Myocyte (in vitro differentiated cells): ENCODE measurements at places on chromosomes 13 and 19.
A peak's percentile ranks its signal among the peaks of the same experiment; 100 is the strongest.

DNA sequence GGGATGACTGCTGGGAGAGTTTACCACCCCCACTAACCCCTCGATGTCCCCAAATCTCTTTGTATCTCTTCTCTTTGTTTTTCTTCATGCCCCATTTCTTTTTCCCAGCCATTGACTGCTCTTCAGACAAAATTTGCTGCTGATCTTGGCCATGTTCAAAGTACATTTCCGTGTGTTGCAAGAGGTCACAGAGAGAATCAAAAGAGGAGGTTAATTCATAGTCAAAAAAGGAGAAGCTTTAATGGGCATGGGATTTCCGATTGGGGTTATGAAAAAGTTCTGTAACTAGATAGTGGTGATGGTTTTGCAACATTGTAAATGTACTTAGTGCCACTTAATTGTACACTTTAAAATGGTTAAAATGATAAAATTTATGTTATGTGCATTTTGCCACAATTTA, 121.1 kb downstream of the FLT1 start:
- DNase-seq, result no peak

- DNase-seq, result no peak
These were observed 452.4 kb upstream of the HTR2A start for GRCh38 chr13:47349211-47349610.

DNA sequence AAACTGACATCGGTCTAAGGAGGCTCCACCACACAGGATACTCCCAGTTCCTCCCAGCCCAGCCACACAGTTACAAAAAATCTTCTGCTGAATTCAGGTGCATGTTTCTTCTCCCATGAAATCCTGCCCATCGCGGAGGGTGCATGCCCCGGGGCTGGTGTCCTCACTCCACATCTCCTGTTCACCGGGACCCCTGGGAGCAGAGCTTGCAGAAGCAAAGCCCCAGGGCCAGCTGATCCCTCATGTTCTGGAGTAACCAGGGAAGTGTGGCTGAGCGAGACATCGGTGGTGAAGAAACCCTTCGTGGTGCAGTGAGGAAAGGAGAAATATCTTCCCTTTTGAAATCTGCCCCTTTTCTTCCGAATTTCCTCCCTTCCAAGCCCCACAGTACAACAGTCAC, 904 bp upstream of the SIGLEC9 start:
- DNase-seq, result no peak

DNA sequence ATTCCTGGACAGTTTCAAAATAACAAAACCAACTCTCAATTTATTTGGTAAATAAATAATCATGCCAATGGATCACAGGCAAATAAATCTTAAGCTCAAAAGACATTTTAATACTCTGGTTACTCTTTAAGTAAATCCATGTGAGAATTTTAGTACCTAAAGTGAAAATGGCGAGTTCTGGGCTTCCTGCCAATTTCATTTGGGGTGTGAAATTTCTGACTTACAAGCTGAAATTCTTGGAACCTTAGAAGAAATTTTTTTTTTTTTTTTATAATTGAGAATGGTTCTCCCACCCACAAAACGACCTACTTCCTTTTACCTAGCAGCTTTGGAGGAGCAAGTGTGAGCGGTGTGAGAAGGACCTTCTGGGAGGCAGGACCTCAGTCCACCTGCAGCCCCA, 354.5 kb upstream of the NBEA start:
- peak; percentile 10 for DNase-seq

GRCh38 chr19:14150041-14150769, 13.8 kb upstream of the ASF1B start:
- DNase-seq, result no peak

- DNase-seq, result peak; percentile 64
These were observed 624 bp downstream of the CTXN1 start for GRCh38 chr19:7925171-7925851.

- no peak for DNase-seq
These were observed 418 bp upstream of the ZNF709 start for GRCh38 chr19:12485052-12485416.

DNA sequence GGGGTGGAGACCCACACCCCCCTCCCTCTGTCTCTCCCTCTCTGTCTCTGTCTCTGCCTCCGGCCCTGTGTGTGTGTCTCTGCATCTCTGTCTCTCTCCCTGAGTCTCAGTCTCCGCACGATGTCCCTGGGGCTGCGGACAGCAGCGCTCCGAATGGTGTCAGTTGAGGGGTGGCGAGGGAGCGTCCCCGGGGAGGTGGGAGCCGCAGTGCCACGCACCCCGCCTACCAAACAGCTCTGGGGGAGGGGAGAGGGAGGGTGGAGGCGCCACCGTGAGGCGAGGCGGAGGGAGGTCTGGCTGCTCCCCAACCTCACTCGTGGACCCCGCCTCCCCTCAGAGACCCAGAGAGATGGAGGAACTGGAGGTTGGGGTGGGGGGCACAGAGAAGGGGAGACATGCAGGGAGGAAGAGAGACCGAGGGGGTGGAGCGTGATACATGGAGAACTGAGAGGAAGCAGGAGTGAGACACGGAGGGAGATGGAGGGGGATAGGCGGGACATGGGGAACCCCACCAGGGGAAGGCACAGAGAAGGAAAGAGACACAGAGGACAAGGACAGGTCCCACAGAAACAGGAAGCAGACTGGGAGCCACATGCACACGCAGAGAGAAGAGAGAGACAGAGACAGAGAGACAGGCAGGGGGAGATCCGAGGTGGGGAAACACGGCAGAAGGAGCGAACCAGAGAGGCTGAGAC, 7.2 kb downstream of the ERFL start:
- no peak for DNase-seq

- peak; percentile 26 for DNase-seq
These were observed 1.3 kb upstream of the CEACAM6 start for GRCh38 chr19:41753936-41754529.

DNA sequence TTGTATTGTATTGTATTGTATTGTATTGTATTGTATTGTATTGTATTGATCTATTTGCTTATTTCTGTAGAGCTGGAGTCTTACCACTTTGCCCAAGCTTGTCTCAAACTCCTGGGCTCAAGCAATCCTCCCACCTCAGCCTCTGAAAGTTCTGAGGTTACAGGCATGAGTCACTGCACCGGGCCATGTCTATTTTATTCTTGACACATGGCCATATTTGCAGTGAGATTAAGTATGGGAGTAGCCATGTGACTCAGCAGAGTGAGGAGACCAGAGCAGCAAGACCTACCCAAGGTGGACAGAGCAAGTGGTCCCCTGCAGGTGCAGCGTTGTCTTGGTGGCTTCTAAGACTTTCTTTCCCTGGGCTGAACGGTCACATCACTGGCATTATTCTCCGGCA, 49.1 kb upstream of the UBAC2 start:
- DNase-seq, result peak; percentile 59

- DNase-seq, result peak; percentile 36
These were observed 1.1 kb upstream of the ATP11A start for GRCh38 chr13:112688560-112689302.

GRCh38 chr13:51479199-51479523, 26.3 kb upstream of the INTS6 start:
- peak; percentile 14 for DNase-seq

GRCh38 chr13:97621631-97622030, 187.7 kb downstream of the RAP2A start:
- DNase-seq, result no peak

GRCh38 chr13:43326100-43326499, 302.7 kb downstream of the DNAJC15 start:
- no peak for DNase-seq

DNA sequence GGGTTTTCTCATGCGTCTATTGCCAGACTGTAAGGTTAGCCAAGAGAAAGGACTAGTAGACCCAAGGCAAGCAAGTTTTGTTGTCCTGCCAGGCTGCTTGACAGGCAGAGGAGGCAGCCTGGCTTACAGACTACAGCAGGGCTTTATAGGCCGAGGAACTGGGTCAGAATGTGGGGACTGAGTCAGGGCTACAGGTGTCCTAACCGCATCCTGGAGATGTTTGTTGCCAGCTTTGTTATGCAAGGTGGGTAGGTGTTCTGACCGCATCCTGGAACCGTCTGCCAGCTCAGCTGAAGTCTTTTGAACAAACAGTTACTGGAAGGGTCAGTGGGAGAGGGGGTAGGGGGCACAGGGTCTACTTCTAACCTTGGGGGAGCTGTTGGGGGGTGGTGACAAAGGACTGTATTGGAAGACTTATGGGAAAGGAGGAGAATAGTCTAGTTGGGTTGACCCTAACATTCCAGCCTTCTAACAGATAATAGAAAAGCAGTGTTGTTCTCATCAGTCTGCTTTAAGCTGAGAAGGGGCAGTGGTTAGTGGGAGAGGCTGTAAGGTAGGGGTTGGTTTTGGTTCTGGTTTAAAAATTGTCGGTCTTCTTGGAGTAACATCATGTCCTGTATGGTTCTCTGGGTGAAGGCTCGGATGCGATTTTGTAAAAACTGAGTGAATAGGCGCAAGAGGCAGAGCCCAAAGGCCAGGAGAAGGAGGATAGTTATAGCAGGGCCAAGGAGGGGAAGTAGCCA, 913.8 kb upstream of the SLITRK5 start:
- DNase-seq, result no peak

DNA sequence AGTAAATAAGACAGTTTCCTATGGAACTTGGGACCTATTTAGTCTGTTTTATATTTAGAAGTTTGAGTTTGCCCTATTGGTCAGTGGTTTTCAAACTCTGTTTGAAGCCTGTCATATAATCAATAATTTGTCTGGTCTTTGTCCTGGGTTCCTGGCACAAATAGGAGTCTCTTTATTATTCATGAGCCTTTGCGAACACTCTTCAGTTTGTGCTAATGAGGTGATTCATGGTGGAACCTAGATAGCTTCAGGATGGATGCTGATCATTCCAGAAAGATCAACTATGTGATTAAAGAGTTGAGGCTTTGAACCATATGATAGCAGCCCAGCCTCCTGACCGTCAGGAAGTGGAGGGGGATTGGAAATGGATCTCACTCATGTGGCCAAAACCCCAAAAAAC, 10.0 kb upstream of the VWA8 start:
- DNase-seq, result no peak

DNA sequence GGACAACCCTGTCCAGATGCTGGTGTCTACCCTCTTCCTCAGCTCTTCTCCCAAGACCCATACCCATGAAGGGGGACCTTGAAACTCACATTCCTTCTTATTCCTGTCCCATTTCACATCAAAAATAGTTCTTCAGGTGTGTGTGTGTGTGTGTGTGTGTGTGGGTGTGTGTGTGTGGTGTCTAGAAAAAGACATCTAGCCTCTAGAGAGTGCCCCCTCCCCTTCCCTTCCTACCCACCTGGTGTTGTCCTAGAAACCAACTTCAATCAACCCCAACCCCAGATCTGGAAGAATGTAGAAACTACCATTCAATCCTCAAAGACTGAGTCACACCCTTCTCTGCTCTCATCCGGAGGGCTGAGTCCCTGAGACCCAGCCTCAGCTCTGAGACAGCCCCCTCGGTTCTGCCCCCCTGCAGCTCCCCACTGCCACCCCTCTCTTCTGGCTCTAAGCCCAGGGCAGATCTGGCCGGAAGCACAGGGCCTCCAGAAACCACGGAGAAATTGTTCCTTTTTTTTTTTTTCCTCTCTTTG, 3.5 kb downstream of the KCNN4 start:
- DNase-seq, result no peak

- DNase-seq, result no peak
These were observed 98.2 kb upstream of the SCEL start for GRCh38 chr13:77437267-77437666.

- DNase-seq, result no peak
These were observed 1585.4 kb downstream of the EFNB2 start for GRCh38 chr13:104949840-104950740.

GRCh38 chr13:93172109-93172508, 54.5 kb upstream of the GPC6 start:
- DNase-seq, result no peak

DNA sequence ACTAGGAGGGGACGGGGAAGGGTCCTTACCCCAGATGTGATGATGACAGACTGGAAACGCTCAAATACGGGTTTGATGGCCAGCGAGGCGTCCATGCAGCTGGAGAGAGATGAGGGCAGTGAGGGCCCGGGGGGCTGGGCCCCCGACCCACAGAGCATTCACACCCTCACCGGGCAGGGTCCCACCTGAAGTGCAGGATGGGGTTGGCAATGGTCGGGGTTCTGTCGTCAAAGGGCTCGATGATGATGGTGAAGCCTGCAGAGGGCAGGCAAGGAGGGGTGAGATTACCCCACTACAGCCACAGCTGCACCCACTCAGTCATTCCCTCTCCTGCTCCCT, 13.0 kb downstream of the ERCC2 start:
- no peak for DNase-seq

DNA sequence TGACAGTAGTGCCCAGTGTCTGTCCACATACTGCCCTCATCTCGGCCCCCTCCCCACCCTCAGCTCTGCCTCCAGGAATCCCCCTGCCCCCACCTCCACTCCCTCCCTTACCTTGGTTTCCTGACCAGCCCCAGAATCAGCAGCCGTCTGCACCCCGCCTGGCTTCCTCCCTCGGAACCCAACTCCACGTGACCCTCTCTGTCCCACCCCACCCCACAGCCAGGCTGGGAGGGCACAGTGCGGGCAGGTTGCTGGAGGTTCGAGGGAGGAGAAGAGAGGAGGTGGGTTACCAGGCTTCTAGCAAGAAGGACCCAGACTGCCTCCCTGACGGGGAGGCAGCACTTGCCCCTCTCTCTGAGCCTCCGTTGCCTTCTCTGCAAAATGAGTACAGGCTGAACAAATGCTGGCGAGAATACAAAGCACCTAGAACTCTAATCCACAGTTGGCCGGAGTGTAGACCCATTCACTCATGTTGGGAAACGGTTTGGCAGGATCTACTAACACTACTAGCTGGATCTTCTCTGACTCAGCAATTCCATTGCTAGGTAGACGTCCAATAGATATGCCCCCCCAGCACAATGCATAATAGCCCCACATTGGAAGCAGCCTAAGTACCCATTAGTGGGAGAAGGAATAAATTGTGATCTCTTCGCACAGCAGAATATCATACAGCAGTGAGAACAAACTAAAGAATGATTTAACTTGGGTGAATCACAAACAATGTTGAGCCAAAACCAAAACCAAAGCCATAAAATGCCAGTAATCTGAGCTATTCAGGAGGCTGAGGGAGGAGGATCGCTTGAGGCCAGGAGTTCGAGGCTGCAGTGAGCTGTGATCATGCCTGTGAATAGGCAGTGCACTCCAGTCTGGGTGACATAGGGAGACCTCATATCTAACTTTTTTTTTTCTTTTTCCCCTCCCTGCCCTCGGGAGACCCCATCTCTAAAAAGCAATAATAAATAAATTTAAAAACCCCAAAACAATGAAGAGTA, at the start of gene RASAL3:
RASAL3 (minus strand) TSS at position 151 of the 992 bp plus-strand sequence. CDS start 186 bp downstream, outside the sequence.
- no peak for DNase-seq

DNA sequence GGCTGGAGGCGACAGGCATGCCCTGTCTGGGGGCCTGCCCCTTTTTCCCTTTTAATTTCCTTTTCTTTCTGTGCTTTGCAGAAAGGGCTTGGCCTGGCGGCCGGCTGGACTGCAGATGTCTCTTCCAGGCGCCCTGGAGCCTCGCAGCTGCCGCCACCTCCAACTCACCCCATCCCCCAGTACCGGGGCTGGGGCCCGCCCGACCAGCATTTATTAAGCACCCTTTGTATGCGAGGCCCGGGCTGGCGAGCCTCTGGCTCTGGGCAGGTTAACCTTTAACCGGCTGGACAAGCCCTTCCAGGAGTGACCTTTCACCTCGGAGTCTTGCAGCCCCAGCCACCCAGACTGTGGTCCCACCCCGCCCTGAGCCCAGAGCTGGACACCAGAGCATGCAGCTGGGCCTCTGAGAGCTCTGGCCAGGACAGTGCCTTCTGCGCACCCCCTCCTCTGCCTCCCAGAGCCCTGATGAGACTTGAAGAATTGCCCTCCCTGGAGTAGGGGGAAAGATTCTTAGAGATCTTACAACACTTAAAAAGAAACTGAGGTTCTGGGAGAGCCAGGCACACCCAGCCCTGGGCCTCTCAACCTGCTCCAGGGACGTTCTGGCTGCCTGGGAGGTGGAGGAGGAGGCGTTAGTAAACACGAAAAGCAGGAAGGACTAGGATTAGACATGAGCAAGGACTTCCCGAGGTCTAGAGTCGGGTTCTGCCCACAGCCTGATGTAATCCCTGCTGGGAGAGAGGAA, 1.1 kb upstream of the NR2F6 start:
- no peak for DNase-seq
